ENCODE measurements at places on chromosomes 16 and 17.
A peak's percentile ranks its signal among the peaks of the same experiment; 100 is the strongest.

- no peak for DNase-seq
Observed at GRCh38 chr17:69223809-69224208, 4.8 kb downstream of the ABCA10 start.

DNA sequence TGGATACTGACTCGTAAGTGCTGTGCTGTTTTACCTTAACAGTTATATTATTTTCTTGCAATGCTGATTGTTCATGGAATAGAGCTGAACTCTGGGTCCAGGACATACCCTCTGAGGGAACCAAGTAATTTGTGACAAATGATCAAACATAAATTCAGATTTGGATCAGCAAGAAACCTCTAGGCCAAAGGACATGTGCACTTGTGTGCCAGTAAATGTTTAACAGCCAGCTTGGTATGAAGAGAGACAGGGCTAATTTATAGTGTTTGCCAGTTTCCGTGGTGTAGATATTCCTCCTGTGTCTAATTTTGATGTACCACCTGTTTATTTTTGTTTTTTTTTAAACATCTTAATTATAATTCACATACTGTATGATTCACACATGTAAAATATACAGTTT lies 30.8 kb upstream of the MRC2 start:
- DNase-seq: no peak

DNA sequence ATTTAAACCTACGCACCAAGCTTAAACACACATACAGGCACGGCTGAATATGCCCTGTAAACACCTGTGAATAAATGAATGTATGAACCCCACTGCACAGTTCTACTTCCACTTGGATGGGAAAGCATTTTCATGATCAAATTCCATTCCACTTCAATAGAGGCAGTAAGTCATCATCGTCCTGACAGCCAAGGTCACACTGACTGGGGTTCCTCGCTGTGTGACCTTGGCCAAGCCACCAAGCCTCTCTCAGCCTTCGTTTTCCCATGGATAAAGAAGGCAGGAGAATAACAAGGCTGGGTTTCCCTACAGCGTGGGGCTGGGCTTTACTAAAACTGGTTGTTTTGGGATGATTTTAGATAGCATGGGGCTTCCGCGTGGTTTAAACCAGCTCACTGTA lies 82.8 kb downstream of the TBC1D16 start:
- no peak for DNase-seq

DNA sequence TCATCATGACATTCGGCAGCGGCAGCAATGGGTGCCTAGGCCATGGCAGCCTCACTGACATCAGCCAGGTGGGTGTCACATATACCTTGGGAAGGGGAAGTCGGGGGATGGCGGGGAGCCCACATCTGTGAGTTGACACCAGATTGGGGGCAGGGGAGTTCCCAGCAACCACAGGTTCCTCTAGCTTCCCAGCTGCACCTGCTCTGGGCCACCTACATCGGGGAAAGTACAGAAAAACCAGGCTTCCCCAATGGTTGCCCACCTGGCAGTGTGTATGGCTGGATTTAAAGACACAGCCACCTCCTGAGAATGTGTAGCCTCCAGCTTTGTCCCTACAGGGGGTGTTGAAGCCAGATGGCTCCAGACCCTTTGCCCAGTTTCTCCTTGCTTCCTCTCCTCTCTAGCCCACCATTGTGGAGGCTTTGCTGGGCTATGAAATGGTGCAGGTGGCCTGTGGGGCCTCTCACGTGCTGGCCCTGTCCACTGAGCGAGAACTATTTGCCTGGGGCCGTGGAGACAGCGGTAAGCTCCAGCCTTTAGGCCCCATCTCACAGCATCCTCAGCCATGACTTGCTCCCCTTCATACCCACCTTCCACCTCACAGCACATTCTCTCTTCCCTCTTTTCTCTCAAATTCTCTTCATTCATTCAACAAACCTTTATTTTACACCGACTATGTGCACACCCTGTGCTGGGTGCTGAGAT lies 5.0 kb upstream of the TRAF4 start:
- DNase-seq: peak; percentile 74

- DNase-seq: no peak
Observed at GRCh38 chr16:75380870-75381269, 52.4 kb downstream of the CFDP1 start.

DNA sequence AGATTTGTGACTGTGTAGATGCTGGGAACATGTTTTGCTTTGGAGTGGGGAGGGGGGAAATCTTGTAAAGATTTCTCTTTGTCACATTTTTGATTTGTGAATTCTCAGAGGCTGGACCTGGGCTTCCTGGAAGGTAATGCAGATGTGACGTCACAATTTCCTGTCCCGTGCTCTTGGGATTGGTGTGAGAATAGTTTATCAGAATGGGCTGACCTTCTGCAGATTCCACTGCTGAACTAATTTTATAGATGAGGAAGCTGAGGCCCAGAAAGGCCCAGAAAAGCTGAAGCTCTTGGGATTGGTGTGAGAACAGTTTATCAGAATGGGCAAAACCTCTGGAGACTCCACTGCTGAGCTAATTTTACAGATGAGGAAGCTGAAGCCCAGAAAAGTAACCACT lies 34.0 kb downstream of the HS3ST3B1 start:
- no peak for DNase-seq

GRCh38 chr17:79949656-79950209 lies 85.9 kb downstream of the TBC1D16 start:
- DNase-seq: no peak

GRCh38 chr16:48295488-48296281 lies 48.3 kb upstream of the ABCC11 start:
- DNase-seq: no peak

DNA sequence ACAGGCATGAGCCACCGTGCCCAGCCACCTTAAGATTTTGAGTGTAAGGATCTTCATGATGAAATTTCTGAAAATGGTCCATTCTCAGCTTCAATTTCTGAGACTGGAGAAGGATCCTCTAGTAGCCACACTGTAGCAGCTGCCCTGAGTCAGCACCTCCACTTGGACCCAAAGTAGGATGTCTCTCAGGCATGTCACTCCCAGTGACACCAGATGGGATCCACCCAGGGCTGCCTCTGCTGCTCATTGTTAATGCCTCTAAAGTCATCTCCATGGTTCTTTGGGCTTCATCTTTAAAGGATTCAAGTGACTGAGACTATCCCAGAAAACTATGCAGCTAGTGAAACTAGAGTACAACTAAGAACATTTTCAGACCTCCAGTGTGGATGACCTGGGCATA lies 7.9 kb downstream of the PLD6 start:
- DNase-seq: no peak

- DNase-seq: no peak
Observed at GRCh38 chr17:67575325-67575724, 142.4 kb upstream of the NOL11 start.

- peak; percentile 46 for DNase-seq
Observed at GRCh38 chr17:3890082-3890877, 2.6 kb downstream of the CAMKK1 start.

GRCh38 chr16:1163567-1164055 lies 10.7 kb downstream of the CACNA1H start:
- DNase-seq: no peak

- peak; percentile 54 for DNase-seq
Observed at GRCh38 chr17:48814504-48814903, 2.5 kb downstream of the TTLL6 start.

DNA sequence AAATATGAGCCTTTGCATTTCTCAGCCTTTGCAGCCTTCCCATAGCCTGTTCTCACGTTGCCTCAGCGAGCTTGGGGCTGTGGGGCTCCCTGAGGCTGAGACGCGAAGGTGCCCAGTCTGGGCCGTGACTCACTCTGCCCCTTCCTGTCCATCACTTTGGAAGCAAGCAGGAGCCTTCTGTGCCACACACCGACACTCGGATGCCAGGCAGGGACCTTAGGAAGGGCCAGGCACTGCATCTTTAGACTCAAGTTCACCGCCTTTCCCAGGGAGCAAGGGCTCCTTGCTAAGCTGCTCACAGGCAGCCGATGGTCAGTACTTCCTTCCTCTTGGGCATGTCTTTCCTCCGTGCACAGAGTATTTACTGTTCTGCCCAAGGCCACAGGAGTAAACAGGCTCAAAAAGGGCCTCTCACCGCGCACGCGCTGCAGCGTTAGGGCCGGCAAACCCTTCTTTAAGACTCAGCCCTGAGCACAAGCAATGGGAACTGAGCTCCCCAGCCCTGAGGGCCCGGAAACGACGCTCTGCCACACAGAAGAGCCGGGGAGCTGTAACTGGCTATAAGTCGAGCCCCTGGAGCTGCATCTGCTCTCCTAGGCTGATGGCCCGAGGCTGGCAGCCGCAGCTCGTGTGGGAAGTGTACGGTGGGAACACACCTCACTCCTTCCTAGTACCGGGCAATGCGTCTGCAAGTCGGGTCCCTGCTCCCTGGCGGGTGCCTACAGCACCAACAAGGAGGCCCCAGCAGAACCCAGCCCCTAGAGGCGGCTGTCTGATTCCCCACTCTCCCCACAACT lies 7.2 kb downstream of the TIMM22 start:
- no peak for DNase-seq

GRCh38 chr17:18850679-18851078 lies 7.3 kb upstream of the PRPSAP2 start:
- DNase-seq: no peak

- no peak for DNase-seq
Observed at GRCh38 chr17:2705263-2705662, 6.3 kb downstream of the CLUH start.

DNA sequence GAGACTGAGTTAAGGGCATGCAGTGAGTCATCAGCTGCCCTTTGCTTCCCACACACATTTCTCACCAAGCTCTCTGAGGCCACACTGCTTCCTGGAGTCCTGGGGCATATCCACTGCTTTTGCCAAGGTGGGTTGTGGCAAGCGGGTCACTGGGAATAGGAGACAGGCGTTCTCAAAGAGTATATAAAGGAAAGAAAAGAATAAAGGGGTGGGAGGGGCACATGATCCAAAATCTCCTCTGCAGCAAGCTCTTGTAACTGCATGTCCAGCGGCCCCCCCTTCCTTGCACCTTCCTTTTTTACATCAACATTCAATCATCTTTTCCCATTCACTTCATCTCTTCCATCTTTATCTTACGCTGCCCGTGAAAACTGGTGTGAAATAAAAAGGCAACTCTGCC lies 259.1 kb upstream of the RPL38 start:
- DNase-seq: no peak

DNA sequence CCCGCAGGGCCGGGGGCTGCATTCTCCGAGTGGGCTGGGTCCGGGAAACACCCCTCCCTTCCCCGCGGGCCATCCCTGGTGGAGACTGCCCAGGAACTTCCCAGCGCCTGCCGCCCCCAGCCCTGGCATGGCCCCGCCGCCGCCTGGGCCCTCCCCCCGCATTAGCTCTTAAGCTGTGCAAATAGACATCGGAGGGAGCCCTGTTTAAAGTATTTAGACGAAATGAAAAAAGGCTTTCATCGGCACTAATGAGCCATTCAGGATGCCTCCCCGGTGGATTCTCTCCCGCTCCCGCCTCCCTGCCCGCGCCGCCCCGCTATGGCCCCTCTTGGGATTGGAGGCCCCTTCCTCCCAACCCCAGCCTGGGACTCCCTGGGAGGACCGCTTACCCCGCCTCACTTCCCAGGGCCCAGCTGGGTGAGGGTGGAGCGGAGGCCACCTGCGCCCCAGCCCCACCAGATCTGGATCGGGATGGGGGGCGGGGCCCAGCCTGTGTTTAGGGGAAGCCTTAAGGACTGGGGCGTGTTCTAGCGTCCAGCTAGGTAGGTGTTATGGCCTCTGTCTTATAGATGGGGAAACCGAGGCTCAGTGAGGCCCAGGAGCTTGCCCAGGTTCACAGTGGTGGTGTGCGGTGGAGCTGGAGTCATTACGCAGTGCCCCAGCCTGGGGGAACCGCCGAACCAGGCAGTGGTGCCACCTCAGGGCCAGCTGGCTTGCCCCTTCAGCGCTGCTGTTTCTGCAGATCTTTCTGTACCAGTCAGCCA lies 19.7 kb downstream of the SEZ6 start:
- no peak for DNase-seq

GRCh38 chr17:81865358-81865732 lies 5.0 kb upstream of the P4HB start:
- no peak for DNase-seq

DNA sequence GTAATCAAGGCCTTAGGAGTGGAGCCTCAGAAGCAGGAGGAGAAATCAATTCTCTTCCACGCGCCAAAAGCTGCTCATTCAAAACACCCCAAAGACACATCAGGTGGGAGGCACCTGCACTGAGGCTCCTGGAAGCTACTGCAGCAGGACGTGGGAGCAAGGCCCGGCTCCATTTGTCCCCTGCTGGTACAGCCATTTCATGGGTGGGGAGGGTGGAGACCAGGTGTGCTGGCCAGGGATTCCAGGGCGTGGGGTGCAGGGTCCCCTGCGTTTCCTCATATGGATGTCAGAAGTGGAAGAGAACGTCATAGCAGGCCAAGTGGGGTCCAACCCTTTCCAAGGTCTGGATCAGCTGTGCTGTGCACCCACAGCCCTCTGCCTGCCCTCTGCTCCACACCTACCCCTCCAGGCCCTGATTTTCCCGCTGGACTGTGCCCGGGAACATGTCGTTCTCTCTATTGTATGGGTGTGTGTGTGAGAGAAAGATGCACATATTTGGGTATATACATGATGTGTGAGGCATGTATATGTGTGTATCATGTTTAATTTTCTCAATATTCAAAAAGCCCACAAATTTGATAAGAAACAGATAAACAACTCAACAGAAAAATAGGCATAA lies 39.2 kb upstream of the CBX4 start:
- DNase-seq: no peak

DNA sequence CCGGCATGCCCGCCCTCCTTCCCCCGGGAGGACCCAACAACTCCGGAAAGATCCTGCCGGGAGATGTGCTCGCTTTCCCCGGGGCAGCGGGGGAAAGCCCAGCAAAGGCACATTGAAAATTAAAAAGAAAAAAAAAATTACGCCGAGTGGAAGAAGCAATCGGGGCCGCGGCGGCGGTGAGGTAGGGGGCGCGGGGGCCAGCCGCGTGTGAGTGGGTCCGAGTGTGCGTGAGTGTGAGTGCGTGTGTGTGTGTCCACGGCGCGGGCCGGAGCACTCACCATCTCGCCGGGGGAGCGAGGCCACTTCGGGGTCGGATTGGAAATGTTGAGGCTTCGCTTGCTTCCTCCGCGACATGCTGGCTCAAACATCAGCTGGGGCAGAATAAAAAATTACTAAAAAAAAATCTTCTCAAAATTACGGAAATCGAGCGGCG lies at the start of gene SALL1:
Gene SALL1, minus strand, starts transcription at position 383 of the 433 bp plus-strand sequence. Its CDS starts 29 bp downstream, at position 354.
- DNase-seq: no peak

- DNase-seq: no peak
Observed at GRCh38 chr16:86294535-86295196, 215.7 kb upstream of the FOXF1 start.

DNA sequence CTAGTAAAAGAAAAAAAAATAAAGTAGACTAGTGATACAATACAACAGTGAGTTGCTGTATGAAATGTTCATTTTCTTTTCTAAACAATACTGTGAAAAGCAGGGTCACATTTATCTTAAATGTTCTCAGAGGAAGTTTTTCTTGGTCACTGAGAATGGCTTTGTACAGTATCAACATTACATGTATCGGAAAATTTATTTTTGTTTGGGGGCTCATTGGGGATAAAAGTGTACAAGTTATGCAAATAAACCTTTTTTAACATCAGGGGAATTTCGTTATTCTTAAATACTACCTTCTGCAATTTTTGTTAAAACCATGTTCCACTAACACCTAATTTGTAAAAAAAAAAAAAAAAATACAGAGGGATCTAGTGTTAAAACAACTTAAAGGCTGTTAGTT lies 8.7 kb upstream of the ZNF594 start:
- no peak for DNase-seq

Measured in stimulated activated CD4-positive, alpha-beta T cell treated with anti-CD3 and anti-CD28 coated beads, Interleukin-4, amount 100 ng/mL, for 1 hour (primary cell).